ENCODE measurements at places on chromosomes 16 and 17. TPM values are rescaled to one million over a fixed set of nuclear protein-coding genes. Genes with fewer than 3 reads are reported as not detected.

Gene CX3CL1
- total RNA-seq: not detected

Gene PRR11
- total RNA-seq: 54.0 TPM

Gene CAMKK1
- total RNA-seq: 4.5 TPM

Gene PPP1R27
- not detected for total RNA-seq

Gene USP6
- total RNA-seq: 0.11 TPM

Gene EFCAB5
- total RNA-seq: 0.74 TPM

Gene ZNF469
- total RNA-seq: 1.1 TPM

Gene USB1
- 53.9 TPM for total RNA-seq

Gene PLEKHM1
- 63.1 TPM for total RNA-seq

Gene TMEM238L
- total RNA-seq: not detected

Gene NAGS
- total RNA-seq: 1.4 TPM

Gene CSH2
- not detected for total RNA-seq
